Thymus (tissue), 14 donors: ENCODE measurements at places on chromosomes 1 and 21. TPM values are rescaled to one million over a fixed set of nuclear protein-coding genes. Genes with fewer than 3 reads are reported as not detected.

GRCh38 chr1:205108464-205108863 is 13.3 kb downstream of the RBBP5 start:
- DNase-seq, result no peak

DNA sequence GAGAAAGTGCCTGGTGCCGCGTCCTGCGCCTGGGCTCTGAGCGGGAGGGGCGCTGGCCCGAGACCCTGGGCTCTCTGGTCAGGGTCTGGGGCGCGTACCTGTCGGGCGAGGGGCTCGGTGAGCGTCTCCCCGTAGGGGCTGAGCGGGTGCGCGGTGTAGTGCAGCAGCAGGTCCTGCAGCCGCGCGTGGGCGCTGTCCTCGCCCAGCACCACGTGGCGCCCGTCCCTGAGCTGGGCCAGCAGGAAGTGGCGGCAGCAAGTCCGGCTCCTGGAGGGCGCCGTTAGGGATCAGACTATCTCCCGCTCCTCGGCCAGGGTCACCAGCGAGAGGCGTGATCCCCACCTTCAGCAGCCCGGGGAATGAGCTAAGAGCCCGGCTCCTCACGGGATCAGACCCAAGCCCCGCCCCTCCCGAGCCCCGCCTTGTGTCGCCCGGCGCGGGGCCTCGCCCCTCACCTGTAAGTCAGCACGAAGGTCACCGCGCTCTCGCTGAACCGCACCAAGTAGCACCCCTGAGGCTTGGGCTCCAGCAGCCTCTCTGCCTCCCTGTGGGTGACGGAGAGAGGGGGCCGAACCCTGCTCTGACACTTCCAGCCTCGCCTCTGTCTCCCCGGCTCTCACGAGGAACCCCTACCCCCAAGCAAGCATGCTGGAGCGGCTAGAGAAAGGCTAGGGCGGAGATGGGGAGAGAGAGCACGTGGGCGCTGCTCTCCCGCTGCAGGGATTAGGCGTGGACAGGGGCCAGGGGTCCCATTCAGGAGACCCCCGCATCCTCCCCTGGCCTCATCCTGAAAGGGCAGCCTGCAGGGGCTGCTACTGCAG is 2.7 kb downstream of the SH2D2A start:
- DNase-seq, result no peak

DNA sequence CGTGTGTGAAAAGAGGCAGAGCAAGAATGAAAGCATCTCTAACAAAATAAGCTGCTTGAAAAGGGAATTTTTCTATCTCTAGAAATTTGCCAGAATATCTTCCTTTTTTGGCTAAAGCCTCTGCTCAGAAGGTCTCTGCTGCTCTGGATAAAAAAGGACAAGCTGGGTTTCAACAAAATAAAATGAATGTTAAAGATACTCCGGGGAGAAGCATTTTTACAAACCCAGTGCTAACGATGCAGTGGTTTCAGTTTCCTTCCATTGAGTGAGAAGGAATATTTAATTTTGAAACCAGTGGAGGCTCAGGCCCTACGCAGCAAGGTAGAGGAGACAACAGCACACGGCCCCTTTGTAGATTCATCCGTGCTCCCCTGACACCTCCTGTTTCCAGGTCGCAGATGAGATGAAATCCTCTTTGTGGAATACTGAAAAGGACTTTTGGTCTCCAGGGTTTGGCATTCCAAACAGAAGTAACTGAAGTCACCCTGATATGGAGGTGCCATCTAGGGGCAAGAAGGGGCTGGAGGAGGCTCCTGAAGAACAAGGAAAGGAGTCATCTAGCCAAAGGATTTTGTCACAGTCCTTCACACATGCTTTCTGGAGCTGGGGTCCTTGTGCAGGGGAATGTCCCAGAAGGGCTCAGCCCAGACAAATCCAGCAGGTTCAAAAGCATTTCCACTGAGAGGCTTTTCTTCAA is 65.7 kb upstream of the SYT6 start:
- DNase-seq, result no peak

DNA sequence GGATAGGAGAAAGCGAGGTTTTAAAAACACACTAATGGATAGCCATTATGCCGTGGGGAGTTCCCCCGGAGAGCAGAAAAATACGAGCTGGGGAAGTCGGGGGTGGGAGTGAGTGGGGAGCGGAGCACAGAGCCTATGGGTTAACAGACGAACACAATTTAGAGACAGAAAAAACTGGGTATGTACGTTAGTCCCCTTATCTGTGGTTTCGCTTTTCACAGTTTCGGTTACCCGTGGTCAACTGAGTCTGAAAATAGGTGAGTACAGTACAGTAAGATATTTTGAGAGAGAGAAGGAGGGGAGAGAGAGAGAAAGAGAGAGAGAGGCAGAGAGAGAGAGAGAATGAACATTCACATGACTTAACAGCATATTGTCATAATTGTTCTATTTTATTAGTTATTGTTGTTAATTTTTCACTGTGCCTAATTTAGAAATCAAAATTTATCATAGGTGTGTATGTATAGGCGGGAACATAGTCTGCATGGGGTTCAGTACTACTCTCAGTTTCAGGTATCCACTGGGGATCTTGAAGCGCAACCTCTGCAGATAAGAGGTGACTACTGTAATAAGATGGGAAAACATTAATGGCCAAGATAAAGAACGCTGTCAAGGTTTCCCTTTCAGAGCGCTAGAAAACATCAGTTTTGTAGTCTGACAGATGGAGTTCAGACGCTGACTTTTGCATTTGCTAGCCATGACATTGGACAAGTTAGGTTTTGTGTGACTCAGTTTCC is 125.6 kb upstream of the LMO4 start:
- DNase-seq, result no peak

Gene LRRC38
- total RNA-seq, result 0.19 TPM

Gene C1orf210
- total RNA-seq, result 0.66 TPM

Gene S100A5
- not detected for total RNA-seq
